ENCODE measurements at places on chromosomes 13 and 19.

- DNase-seq, result no peak
Measured at GRCh38 chr13:31081316-31081715, 80.4 kb downstream of the HSPH1 start.

- peak; percentile 53 for DNase-seq
Measured at GRCh38 chr19:44623080-44623479, 9.7 kb downstream of the IGSF23 start.

DNA sequence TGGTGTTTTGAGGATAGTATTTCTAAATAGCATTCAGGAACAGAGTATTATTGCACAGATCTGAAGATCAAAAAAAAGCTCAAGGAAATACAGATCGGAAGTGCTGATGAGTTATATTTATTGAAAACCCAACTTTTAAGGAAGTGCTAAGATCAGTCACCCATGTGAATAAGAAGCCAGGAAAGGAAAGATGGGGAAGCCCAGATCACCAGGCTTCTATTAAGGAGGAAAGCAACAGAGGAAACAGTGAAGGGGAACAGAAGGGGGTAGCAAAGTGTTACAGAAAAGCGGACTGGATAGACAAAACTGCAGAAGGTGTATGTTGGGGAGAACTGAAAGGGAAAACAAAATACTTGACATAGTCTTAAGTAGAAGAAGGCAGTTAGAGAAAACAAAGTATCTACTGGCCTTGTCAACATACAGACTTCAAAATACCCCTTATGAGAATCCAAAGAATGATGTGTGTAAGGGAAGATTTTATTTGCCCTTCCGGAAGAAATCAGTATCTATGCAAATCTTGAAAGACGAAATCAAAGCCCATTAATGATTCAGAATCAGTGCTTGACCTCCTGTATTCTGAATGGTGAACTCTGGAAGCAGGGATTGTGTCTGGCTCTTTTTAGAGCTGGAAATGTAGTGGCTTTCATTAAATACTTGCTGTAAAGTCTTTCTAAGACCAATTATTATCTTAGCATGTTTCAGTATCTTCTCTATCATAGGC is 12.1 kb downstream of the UFM1 start:
- DNase-seq, result no peak

DNA sequence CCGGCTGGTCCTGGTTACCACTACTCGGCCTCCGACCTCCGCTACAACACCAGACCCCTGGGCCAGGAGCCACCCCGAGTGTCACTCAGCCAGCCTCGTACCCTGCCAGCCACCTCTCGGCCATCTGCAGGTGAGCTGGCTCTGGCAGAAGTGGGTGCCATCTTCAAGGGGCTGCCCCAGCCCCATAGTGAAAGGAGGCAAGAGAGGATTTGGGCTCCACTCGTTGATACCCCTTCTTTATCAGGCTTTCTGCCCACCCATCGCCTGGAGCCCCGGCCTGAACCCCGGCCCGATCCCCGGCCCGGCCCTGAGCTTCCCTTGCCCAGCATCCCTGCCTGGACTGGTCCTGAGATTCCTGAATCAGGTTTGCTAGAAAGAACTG is 7.1 kb downstream of the LTBP4 start:
- no peak for DNase-seq

DNA sequence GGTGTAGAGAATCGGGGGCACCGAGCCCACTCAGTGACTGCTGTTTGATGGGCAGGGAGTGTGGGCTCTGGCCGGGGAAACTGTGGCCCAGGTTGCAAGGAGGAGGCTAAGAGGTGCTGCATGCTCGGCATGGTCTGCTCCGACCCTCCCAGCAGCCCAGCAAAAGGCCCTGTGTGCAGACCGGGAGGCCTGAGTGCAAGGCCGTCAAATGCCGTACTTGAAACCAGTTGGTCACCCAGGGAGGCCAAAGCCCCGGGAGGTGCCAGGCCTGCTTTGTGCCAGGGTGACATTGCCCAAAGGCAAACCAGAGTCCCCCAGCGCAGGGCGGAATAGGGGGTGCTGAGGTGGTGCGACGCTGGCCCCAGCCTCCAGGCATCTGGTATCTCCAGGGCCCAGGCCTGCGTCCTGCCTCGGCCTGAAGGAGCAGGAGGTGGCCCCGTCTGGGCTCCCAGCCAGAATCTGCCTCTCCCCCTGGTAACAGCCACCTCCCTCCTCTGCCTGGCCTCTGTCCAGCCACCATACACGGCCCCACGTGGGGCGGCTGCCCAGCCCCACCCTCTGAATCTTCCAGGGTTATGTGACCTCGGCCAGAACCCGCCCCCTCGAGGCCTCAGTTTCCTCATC is 4.0 kb downstream of the PIK3R2 start:
- DNase-seq, result peak; percentile 95

GRCh38 chr19:53994811-53995210 is 3.4 kb downstream of the CACNG6 start:
- DNase-seq, result no peak

GRCh38 chr13:45060062-45060461 is 60.2 kb upstream of the GTF2F2 start:
- DNase-seq, result no peak

GRCh38 chr19:18861235-18861634 is 29.5 kb downstream of the UPF1 start:
- no peak for DNase-seq

DNA sequence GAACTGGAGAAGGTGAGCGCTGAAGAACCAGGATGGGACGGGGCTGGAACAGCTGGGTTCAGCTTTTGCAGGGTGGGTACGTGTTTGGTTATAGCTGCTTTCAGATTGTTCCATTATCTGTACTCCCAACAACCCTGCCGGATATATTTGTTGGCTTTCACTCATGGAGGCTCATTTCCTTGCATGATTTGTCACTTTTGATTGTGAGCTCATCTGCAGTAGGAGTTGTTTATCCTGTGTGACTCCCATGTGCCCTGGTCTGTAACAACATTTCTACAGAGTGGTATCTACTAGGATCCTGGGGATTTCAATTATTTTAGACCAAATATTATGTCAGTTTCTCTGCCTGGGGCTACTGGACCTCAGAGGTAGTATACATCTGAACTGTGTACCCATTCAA is 5.4 kb downstream of the ARL11 start:
- no peak for DNase-seq

DNA sequence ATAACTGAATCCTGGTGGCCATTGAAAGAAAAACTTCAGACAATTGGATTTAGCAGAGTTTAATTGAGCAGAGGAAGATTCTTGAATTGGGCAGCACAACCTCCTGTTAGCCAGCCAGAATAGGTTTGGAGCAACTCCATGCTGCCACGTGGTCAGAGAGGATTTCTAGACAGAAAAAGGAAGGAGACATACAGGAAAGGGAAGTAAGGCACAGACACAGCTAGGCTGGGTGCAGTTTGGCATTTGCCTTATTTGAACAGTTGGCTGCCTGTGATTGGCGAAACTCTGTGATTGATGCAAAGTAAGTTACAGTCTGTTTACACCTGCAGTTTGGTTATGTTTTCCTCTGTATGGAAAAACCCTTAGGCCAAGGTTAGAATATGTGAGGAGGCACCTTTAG is 85.8 kb upstream of the SPATA13 start:
- peak; percentile 10 for DNase-seq

GRCh38 chr13:76864259-76864658 is 21.9 kb downstream of the KCTD12 start:
- DNase-seq, result no peak

DNA sequence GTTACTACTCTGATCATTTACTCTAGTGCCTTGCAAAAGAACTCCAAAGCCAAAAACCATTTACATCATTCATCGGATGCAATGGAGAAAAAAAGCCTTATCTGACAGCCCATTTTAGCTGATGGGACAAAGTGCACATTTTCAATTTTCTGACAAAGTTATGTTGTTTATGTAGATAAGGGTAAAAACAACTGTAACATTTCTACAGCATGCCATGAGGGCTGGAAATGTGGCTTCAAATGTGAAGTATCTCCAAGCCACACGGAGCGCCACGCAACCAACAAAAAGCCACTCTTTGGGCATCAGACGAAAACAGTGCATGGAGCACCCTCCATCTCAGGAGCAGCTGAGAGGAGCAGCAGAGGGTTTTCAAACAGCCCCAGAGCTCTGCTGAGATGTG is 364.6 kb upstream of the ZNF507 start:
- no peak for DNase-seq

DNA sequence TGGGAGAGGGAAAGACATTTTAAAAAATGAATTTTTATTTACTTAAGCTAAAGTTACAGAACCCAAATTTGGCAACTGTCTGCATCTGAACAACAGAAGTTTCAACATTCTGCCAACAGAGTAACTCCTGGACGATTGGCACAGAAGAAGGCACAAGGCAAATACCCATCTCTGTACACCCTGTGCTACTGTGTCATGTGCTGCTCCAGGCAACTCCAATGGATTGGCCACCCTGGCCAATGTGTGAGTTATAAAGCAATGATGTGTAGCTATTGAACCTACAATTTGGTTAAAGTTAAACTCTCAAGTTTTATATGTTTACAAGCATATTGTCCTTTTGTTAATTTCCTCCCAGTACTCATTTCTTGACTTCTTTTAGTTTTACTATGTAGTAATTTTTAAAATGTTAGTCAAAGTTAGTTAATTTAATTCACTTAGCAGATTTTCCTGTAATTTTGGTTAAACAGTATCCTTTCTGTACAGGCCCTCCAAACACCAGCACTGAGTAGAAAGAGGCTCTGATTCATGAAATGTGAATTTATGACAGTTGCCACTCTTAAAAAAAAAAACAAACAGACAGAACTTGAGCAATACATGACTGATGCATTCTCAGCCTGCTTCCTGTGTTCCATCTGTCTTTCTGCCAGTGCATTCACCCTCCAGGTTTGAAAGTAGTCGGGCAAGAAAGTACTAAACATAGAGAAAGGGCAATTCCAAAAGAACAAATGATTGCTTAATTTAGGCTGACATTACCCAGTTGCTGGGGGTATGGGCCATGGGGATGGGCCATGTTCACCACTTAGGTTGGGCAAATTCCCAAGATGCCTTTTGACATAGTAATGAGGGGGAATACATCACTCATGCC is 5.9 kb downstream of the STARD13 start:
- no peak for DNase-seq

GRCh38 chr13:36834299-36834698 is 15.3 kb downstream of the RFXAP start:
- no peak for DNase-seq

- peak; percentile 80 for DNase-seq
Measured at GRCh38 chr19:46753420-46754155, 7.3 kb upstream of the STRN4 start.

GRCh38 chr13:51542346-51543242 is 41.7 kb upstream of the WDFY2 start:
- DNase-seq, result peak; percentile 76

GRCh38 chr13:113538689-113539058 is 45.9 kb upstream of the TFDP1 start:
- DNase-seq, result no peak

- DNase-seq, result no peak
Measured at GRCh38 chr19:4986471-4986891, 17.6 kb downstream of the KDM4B start.

GRCh38 chr19:53394522-53394973 is 401 bp upstream of the ZNF765 start:
- no peak for DNase-seq

DNA sequence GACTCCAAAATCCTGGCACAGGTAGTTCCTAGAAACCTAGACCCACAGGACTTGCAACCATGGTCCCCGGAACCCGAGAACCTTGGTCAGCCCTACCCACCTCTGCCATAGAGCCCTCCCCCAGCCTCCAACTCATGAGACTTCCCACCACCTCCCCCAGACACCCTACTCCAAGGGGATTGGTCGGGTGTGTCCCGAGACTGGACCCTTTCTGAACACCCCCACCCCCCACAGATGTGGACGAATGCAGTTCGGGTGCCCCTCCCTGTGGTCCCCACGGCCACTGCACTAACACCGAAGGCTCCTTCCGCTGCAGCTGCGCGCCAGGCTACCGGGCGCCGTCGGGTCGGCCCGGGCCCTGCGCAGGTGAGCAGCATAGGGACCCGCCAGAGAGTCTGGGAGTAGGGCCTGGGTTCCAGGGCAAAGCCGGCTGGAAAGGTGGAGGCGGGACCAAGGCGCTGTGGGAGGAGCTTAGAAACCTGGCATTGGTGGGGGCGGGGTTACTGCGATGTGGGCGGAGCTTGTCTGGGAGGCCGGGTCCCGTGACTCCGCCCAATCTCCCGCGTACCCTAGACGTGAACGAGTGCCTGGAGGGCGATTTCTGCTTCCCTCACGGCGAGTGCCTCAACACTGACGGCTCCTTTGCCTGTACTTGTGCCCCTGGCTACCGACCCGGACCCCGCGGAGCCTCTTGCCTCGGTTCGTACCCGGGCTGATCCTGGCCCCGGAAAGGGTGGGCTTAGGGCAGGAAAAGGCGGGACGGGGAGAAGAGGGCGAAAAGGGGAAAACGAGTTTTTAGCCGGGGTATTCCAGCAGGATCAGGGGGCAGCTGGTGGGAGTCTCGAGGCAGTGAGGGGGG is 11.9 kb downstream of the LTBP4 start:
- peak; percentile 90 for DNase-seq

DNA sequence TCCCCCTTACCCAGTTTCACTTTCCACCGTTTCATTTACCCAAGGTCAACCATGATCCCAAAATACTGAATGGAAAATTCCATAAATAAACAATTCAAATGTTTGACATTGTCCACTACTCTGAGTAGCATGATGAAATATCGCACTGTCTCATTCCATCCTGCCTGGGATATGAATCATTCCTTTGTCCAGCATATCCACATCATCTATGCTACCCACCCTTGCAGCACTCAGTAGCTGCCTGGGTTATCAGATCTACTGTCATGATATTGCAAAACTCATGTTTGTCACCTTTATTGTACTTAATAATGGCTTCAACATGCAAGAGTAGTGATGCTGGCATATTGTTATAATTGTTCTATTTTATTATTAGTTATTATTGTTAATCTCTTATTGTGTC is 263.9 kb upstream of the NBEA start:
- no peak for DNase-seq

DNA sequence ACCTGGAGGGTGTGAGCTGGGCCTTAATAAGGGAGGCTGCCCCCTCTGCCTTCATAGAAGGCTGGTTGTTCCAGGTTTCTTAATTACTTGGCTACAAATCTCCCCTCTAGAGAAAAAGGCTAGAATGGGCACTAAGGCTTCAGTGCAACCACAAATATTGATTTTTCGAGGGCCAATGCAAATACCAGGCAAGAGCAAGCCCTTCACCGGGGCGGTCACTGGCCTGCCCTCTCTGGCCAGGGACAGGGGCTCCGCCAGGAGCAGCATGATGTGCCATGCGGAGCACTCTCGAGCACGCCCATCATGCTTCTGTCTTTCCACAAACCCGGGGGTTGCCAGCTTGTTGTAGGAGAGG is 127.8 kb upstream of the SPACA7 start:
- no peak for DNase-seq

DNA sequence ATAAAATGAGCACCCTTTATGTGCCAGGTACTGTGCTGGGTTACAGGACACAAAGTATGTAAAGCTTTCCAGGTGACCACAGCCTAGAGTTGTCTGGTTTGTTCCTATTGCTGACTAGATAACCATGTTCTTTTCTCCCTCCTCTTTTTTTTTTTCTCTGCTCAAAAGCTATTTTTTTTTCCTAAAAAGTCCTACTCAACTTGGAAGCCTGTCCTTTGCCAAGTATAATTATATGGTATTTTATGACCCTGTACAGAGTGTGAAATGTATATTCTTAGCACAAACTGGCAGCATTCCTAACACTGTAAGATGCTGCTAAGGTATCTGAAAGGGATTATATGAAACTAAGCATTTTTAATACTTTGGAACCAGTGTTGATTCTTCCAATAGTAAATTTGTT is 171.0 kb downstream of the GPC6 start:
- DNase-seq, result no peak

- no peak for DNase-seq
Measured at GRCh38 chr13:29164116-29164515, 344.0 kb downstream of the MTUS2 start.

GRCh38 chr13:46332772-46333171 is 54.3 kb downstream of the RUBCNL start:
- DNase-seq, result no peak
